ENCODE measurements at places on chromosomes 3 and 15.

DNA sequence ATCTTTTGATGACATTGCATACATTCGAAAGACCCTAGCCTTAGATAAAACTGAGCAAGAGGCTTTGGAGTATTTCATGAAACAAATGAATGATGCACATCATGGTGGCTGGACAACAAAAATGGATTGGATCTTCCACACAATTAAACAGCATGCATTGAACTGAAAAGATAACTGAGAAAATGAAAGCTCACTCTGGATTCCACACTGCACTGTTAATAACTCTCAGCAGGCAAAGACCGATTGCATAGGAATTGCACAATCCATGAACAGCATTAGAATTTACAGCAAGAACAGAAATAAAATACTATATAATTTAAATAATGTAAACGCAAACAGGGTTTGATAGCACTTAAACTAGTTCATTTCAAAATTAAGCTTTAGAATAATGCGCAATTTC lies 16.7 kb downstream of the KCNMB3 start:
- no peak for DNase-seq
- no peak overlapping the region for H3K27ac ChIP-seq
- no peaks in the 10 kb centered on the region for H3K36me3 ChIP-seq
- H3K4me3 ChIP-seq = no peak overlapping the region
- H3K27me3 ChIP-seq = no peaks in the 10 kb centered on the region
- no peaks in the 10 kb centered on the region for H3K4me1 ChIP-seq

DNA sequence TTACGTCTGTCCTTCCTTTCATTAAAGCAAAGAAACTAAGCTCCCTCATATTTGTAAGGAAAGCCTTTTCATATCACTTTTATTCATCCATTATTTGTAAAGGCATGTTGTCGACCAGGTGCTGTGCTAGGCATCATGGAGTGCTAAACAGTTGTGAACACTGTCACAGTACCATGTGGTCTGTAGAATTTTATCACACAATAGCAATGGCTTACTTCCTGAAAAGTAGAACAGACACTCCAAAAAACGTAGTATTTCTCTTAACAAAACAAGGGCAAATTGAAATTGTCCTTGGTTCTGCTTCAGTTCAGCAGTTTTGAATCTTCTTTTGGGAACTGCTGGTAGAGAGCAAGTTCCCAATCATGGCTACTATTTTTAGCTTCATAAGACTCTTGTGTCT lies 63.3 kb downstream of the RBMS3 start:
- H3K27ac ChIP-seq = no peak overlapping the region
- H3K4me3 ChIP-seq = no peak overlapping the region
- no peaks in the 10 kb centered on the region for H3K27me3 ChIP-seq
- no peaks in the 10 kb centered on the region for H3K4me1 ChIP-seq
- no peak for DNase-seq

DNA sequence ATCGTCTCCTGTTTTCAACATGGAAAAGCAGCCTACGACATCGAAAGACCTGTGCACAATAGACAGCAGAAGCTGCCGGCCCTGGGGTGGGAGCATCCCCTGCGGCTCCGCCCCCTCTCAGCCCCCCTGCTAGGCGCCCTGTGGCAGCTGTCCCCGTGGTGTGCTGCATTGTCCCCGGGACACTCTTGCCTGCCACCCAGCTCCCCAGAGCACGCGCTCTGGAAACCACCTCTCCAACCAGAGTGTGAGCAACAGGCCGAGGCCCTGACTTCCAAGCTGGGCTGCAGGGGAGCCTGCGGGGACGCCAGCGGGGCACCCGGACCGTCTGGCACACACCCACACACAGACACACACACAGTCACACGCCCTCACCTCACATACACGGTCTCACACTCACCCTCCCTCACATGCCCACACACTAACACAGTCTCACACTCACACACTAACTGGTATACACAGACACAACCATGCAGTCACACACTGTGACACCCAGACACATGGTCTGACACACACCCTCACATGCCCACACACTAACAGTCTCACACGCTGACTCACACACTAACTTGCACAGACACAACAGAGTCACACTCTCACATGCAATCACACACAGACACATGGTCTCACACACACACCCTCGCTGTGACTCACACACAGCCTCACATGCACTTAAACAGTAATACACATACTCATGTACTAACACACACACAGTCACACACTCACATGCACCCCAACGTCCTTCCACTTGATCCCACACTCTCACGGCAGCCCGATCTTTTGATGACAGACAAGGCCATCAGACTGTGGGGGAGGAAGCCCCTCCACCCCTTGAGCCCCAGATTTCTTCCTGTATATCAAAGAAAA lies 94.7 kb downstream of the OCA2 start:
- no peaks in the 10 kb centered on the region for H3K36me3 ChIP-seq
- no peak for DNase-seq
- H3K4me3 ChIP-seq = peak overlapping the region; percentile 18
- H3K4me1 ChIP-seq = no peaks in the 10 kb centered on the region
- H3K27ac ChIP-seq = no peak overlapping the region

- peaks cover 6% of the 10 kb centered on the region for H3K4me1 ChIP-seq
- H3K27ac ChIP-seq = no peak overlapping the region
- no peaks in the 10 kb centered on the region for H3K36me3 ChIP-seq
- H3K4me3 ChIP-seq = no peak overlapping the region
These were observed 331.0 kb upstream of the ADAMTS9 start for GRCh38 chr3:65018801-65019200.
